Activated naive CD4-positive, alpha-beta T cell treated with anti-CD3 and anti-CD28 coated beads, Interleukin-2, amount 50 U/mL, for 72 hours (primary cell): ENCODE measurements at places on chromosomes 2 and 18. TPM values are rescaled to one million over a fixed set of nuclear protein-coding genes. Genes with fewer than 3 reads are reported as not detected.

GRCh38 chr2:231941673-231942072 lies 15.5 kb upstream of the NPPC start:
- no peak for DNase-seq

DNA sequence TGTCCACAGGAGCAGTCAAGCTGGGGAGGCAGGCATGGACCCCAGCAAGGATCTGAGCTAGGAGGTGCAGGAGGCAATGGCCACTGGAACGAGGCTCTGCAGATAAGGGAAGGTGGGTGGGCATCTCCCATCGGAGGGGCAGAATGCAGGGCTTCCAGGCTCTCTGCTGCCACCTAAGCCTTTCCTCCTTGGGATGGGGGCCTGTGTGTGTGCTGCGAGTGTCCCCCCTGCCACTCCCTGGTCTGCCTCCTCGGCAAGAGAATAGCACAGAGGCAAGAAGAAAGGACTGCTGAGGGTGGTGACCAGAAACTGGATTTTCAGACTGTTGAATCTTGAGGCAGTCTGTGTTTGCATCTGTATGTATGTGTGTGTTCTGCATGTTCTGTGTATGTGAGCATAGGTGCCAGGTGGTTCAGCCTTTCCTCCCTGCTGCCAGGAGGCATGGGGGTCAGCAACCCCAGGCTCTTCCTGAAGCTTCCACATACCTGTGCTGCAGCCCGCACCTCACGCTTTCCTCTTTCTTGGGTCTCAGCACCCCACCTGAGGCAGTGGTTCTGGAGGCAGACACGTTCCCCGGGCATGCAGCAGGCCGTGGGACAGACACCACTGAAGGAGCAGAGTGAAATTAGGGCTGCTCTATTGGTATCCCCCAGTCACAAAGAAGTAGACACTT lies 86.7 kb downstream of the EPAS1 start:
- no peak for DNase-seq

The SNED1 gene
- total RNA-seq = 0.34 TPM

The IFIH1 gene
- 29.2 TPM for total RNA-seq

GRCh38 chr2:142853912-142854311 lies 23.6 kb upstream of the KYNU start:
- DNase-seq = no peak

The LTBP1 gene
- 0.41 TPM for total RNA-seq

The PFN4 gene
- total RNA-seq = not detected

The DAPL1 gene
- not detected for total RNA-seq

The TRIM54 gene
- total RNA-seq = not detected

DNA sequence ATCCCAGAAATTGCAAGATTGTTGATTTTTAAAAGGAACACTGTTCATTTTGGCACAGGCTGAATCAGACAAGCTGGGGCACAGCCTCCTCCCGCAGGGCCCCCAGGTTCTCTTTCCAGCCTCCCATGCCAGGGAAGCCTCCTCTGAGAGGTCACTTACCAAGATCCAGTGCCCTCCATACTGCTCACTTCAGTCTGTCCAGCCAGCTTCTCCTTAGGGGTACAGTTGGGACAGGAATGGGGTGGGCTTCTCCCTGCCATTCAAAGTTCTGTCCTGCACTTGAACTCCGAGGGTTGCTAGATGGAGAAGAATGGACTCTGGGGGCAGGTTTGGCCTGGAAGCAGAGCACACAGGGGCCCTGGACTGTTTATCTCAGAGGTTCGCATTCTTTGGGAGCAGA lies 7.5 kb upstream of the CYP26B1 start:
- DNase-seq = no peak

- no peak for DNase-seq
These were observed 34.9 kb downstream of the SMAD7 start for GRCh38 chr18:48915626-48916425.

DNA sequence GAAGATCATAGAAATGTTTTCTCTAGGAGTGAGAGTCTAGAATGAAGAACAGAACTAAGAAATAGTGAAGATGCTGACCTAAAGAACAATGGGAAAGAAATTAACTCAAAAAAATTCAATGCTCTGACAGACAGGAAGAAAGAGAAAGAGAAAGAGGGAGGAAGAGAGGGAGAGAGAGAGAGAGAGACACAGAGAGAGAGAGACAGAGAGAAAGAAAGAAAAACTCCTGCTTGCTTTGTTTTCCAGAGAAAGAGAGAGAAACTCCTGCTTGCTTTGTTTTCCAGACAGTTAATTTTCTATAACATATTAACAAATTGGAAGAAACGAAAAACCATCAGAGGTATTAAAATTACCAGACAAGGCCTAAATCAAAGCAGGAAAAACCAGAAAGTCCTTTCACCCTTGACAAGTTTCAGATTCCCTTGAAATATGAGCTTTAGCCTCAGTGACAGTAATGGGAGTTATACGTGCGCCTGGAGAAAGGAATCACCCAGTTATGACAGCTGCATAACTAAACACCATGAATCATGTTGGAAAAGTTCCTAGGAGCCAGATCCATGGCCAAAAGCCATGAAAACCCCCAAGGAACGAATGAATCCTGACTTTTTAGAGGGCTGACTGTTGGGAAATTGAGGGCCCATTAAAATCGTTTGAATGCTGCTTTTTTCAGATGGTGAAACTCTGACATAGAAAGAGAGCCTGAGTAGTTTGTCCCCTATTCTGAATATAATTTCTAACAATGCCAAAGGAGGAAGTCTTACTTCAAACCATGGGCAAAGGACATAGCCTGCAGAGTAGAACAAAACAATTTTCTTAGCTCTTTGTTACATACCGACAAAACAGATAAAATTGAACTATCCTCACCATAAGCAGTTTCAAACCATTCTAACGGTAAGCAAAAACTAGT lies 228.6 kb upstream of the CHST9 start:
- no peak for DNase-seq

The MAP2 gene
- 0.33 TPM for total RNA-seq

- no peak for DNase-seq
These were observed 208.4 kb downstream of the DYSF start for GRCh38 chr2:71661782-71662181.

- DNase-seq = no peak
These were observed 508.9 kb downstream of the CNTNAP5 start for GRCh38 chr2:124534028-124534427.

GRCh38 chr2:15758848-15759247 lies 167.2 kb downstream of the DDX1 start:
- DNase-seq = no peak

DNA sequence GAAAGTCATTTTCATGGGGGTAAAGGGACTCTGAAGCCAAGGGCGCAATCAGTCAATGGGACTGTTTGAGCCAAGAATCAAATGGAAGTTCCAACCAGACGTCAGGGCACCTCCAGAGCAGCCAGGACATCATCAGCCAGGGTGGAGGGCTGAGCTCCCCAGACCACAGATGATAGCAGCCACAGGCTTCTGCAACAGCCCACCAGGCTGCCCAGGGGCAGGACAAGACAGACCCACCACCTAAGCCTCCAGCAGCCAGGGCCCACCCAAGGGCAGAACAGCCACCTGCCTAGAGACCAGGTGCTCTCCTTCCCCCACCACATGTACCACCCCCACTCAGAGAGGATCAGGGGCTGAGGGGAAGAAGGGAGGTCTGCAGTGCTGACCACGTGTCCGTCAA lies 53.8 kb upstream of the SLC66A3 start:
- no peak for DNase-seq

DNA sequence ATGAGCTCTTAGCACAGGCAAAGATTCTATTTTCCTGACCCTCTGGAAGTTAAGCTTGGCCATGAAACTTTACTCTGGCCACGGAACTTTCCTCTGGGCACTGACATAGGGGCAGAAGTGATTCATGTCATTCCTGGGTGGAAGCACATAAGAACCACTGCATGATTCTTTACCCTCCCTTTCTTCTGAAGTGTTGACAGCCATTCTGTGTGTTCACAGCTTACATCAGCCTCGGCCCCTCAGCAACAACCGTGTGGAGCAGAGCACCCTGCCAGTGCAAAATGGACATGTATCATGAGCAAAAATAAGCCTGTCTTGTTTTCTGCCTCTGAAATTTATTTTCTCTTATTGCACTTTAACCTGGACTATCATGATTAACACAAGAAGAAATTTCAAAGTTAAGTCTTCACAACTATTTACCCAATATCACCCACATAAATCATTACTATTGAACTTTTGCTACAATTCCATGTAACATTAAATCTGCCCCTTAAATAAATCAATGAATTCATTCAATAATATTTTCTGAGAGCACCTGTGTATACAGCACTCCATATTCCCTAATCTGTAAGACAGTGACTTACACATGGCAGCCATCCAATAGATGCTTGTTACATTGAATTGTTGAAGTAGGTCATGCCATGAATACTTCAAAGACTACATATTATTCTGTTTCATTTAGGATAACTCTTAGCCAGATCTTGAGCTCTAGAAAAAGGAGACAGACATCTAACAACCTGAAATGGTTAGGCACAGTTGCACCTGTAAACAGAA lies 531.9 kb downstream of the IRS1 start:
- DNase-seq = no peak

DNA sequence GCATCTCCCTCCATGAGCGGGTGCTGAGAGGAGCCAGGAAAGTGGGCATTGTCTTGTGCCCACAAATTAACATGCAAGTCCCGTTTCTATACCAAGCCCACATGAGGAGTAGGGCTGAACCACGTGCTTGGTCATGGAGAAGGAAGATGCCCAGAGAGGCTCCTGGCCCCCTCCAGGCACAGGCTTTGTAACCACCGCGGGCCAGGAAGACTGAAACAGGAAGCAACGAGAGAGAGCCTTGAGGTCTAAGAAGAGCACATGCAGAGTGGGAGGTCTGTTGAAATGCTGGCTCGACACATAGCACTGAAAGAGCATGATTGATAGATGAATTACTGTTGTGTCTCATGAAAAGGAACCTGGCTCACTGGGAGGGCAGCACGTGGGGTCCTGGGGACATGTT lies 36.3 kb downstream of the VWA3B start:
- no peak for DNase-seq
